Stimulated activated CD4-positive, alpha-beta T cell treated with anti-CD3 and anti-CD28 coated beads, Interleukin-4, amount 100 ng/mL, for 48 hours (primary cell): ENCODE measurements at places on chromosomes 16 and 17.

DNA sequence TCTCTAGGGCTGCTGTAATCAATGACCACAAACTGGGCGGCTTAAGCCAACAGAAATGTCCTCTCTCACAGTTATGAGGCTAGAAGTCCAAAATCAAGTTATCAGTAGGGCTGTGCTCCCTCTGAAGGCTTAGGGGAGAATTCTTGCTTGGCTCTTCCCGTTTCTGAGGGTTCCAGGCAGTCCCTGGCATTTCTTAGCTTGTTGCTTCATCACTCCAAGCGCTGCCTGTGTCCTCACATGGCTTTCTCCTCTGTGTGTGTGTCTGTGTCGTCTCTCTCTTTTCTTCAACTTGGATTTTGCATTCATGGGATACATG is 13.7 kb upstream of the CDC42EP4 start:
- DNase-seq, result no peak

DNA sequence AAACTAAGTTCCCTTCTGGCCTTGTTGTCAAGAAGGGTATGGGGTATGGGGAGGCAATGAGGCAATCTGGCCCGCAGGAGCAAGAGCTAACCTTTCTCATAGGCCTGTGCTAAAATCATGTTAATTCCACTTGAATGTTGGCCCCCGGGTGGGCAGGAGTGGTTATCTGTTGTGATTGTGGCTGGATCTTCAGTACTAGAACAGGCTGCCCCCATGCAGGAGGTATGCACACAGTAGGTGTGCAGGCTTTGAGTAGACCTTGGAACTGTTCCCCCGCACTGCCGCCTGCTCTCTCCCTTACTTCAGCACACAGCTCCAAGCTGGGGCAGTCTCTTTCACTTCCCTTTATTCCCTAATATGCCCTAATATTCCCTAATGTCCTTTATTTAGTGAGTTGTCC is 52.4 kb upstream of the TANGO6 start:
- DNase-seq, result no peak

GRCh38 chr16:29811170-29811895 is 660 bp upstream of the PRRT2 start:
- DNase-seq, result peak; percentile 80

DNA sequence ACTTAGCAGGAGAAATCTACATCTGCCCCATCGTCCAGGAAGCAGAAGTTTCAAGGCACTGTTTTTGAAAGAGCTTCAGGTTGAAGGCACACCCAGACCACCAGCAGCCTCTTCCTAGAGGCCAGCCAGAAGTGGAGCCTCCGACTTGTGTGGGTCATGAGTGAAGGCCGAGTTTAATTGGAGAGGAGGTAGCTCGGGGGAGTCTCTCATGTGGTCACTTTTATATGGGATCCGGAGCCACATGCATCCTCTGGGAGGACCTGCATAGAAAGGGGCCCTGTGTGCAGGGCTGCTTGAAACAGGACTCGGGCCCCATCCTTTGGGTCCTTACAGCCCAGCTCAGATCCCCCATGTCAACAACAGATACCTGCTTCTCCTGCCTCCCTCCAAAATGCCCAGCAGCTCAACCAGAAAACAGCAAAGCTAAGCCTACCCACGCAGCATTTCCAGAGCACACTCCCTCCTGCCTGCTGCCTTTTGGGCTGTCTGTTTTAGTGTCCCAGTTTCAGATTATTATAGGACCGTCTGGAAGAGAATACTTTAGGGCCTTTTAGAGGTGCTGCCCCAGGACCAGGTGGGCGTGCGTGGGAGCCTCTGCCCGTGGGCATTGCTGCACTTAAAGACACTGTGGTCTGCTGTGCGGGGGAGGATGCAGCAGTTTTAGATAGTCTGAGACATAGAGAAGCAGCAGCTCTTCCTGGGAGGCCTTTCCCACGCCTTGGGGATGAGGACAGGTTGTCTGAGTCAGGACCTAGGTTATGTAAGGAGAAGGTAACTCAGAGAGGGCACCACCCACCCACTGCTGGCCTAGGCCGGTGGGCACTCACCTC is 29.5 kb downstream of the MPRIP start:
- DNase-seq, result no peak

GRCh38 chr17:9410301-9410700 is 165.3 kb downstream of the STX8 start:
- DNase-seq, result no peak

GRCh38 chr16:17817260-17817659 is 346.5 kb upstream of the XYLT1 start:
- no peak for DNase-seq

DNA sequence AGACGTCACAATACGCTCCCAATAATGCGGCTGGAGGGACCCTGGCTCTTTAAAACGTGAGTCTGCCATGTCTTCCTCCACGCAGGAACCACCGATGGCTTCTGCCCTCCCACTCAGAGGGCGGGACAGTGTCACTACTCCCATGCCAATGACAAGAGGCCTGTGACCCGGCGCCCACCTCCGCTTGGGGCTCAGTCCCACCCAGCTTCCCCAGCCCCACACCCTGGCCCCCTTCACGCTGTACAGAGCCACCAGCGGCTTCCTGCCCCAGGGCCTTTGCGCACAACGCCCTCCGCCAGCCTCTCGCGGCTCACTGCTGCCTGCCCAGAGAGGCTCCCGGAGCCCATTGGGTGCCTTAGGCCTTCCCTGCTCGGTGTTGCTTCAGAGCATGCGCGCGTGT is 29.5 kb upstream of the ZNF469 start:
- DNase-seq, result no peak

GRCh38 chr16:78311831-78312230 is 212.4 kb downstream of the WWOX start:
- DNase-seq, result no peak

- no peak for DNase-seq
These were observed 119.7 kb upstream of the MYOCD start for GRCh38 chr17:12545877-12546513.

DNA sequence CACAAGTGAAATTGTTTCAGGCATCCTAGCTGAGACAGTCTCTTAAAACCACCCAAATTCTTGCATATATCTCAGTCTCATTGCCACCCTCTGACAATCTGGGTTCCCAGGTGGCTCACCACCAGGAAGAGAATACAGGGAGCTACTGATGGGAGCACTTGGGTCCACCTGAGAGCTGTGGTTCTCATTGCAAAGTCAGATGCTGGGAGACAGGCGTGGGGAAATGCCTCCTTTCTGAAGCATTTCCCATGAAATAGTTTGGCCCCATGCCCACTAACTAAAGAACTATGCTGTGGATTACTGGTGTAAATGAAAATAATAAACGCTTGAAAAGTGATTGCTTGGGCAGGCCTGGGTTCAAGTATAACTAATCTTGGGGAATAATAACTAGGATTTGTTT is 70.3 kb downstream of the CMC2 start:
- no peak for DNase-seq

GRCh38 chr17:52024300-52024870 is 134.1 kb downstream of the CA10 start:
- no peak for DNase-seq
